ENCODE measurements at places on chromosomes 1 and 21. TPM values are rescaled to one million over a fixed set of nuclear protein-coding genes. Genes with fewer than 3 reads are reported as not detected.
A peak's percentile ranks its signal among the peaks of the same experiment; 100 is the strongest.

DNA sequence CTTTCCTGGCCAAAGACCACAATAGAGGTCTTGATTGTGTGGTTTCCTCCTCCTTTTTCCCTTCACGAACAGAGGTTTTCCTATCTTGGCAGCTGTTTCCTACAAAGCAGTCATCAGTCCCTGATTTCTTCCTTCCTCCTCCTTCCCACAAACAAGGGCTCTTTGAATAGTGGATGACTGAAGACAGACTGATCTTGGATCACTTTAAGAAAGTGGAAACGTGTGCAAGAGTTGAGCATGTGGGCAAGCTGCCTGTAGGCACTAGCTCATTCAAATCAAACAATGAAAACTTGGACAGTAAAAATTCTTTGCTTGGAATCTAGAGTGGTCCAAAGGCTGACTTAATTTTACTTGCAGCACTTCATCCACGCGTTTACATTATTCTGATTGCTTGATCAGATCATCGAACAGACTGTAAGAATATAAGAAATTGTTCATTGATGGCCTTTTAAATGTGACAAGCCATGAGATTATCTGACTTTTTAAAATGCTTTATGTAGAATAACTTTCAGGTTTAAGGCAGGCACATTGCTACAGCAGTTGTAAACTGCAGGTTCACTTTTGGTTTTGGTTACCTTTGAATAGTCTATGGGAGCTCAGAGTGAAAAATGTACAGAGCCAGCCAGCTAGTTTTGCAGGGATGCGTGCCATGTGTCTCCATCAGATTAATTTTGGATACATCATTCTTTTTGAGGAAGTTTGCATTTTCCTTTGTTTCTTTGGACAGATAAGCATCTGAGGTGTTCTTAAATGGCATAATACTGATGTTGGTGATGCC is 34.4 kb downstream of the ADGRL2 start:
- peak; percentile 47 for DNase-seq

DNA sequence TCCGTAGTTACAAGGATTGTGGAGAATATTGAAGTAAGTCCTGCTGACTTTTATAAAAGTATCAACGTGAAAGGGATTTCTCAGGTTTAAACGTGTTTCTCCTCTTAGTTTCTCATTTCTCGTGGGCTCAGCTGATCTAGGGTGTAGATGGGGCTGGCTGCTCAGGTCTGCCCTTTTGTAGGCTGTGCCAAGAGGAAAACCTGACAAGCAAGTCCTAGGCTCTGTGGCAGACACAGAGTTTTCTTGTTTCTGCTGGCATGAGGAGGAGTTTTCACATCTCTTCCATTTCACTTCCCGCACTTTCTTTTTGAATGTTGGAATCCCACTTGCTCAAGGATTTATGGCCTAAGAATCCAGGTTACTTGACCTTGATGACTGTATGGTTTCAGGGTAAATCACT is 14.8 kb downstream of the VPS13D start:
- DNase-seq = no peak

GRCh38 chr1:169511316-169512005 is 25.7 kb upstream of the SLC19A2 start:
- DNase-seq = peak; percentile 46

GRCh38 chr21:46645840-46646239 is 10.4 kb downstream of the PRMT2 start:
- no peak for DNase-seq

- DNase-seq = no peak
Measured at GRCh38 chr1:159714529-159714928, at the start of gene CRP. Gene CRP, minus strand, starts transcription at chr1:159714589. Its CDS starts 104 bp downstream, at chr1:159714485.

GRCh38 chr1:110538921-110539320 is 19.9 kb upstream of the KCNA10 start:
- DNase-seq = no peak

DNA sequence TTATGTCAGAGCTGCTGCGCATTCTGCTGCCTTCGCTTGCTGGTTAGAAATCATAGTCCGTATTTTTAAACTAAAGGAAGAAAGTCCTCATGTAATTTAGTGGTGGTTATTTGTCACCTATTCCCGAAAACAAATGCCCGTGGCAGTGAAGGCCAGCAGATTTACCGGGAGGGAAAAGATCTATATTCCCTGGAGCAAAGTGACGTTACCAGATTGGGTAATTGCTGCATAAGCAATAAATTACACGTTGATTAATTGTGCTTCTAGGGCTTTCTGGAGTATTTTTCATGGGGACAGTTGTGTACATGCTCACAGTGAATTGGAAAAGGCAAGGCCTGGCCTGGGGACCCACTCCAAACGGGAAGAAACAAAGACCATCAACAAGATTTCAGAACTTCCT is 298.7 kb downstream of the NPHP4 start:
- DNase-seq = no peak

GRCh38 chr1:170494369-170494768 is 37.6 kb upstream of the GORAB start:
- DNase-seq = peak; percentile 67

DNA sequence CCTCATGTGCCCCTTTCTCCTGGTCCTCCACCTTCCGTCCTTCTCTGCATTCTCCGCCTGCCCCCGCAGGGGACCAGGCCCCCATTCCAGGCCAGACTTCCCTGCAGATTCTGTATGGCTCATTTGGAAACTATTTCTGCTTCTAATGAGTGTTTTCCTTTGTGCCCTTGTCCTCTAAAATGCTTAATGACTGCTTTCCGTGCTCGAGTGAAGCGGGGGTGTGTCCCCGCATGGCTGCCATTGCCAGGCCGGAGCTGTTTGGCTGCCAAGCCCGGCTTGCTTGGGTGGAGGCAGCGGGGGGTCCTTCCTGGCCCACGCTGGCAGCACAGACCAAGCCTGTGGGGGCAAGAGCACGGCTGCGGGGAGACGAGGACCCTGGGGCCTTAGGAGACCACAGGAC is 299.3 kb upstream of the VAMP3 start:
- peak; percentile 24 for DNase-seq

DNA sequence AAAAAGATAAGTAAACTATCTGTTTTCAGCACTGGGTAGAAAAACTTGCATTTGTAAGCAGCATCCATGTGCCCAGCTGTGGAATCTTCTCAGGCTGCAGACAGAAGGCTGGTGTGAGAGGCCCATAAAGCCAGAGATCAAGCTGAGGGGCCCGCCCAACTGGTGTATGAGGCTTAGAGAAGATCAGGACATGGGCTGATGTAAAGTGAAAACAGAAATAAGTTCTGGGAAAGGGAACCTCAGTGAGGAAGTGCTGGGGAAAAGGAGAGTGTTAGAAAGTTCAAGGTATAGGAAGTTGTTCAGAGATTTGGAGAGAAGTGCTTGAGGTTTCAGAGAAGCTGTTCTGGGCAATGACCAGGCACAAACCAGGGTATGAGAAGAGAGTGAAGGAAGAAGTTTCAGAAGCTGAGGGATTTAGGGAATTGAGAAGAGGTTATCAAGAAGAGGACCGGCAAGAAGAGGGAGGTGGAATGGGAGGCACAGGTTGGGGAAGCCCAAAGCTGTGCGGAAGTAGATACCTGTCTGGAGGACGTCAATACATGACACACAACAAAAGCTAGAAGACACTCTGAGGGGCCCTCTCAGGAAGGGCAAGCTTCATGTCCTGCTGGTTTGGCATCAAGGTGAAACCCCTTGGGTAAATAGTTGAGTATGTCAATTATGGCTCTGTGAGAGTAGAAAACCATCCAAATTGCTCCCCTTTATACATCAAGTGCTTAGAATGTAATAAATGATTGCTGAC is 2.7 kb upstream of the CD5L start:
- DNase-seq = no peak

DNA sequence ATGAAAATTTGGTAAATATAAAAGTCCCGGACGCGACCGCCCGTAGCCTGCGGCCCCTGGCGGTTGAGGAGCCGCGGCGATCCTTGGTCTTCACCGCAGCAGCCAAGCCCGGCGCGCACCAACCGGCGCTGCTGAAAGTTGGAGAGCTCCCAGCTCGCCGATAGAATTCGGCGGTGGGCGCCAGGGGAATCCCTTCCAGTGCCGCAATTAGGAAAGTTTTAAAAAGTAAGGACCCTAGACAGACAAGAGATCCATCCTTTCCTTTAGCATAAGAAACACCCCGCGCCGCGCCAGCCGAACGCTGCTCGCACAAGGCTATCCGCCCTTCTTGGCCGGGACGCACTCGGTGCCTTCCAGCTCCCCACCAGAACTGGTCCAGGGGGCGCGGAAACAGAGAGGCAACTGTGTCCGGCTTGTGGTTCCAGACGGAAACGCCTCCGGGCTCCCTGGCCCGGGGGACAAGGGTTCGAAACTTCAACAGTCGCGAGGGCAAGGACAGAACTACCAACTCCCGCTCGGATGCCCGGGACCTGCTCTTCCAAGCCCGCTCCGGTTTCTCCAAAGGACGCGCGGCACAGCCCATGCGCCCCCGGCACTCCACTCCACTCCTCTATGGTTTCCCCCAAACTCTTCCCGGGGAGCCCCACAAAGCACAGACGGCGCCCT is 1.7 kb downstream of the FAM78B start:
- DNase-seq = no peak

- no peak for DNase-seq
Measured at GRCh38 chr1:1899967-1900327, 9.1 kb upstream of the GNB1 start.

DNA sequence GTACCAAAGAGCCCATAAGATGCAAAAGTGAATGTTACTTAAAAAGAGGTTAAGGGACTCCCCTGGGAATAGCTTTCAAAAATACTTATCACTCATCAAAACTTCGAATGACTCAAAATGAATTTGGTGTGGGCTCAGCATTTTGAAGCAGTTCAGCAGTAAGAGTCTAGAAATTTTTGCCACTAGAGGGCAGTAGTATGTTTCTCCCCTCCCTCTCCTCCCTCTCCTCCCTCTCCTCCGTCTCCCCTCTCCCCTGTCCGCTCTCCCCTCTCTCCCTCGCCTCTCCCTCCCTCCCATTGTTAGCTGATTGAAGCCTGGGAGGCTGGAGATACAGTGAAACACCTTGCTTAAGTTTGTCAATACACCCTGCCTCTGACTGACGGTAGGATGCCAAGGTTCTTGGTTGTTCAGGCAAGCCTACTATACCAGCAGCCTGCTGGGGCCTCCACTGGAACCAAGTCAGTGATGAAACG is 70.8 kb upstream of the TENT5C start:
- DNase-seq = peak; percentile 23

DNA sequence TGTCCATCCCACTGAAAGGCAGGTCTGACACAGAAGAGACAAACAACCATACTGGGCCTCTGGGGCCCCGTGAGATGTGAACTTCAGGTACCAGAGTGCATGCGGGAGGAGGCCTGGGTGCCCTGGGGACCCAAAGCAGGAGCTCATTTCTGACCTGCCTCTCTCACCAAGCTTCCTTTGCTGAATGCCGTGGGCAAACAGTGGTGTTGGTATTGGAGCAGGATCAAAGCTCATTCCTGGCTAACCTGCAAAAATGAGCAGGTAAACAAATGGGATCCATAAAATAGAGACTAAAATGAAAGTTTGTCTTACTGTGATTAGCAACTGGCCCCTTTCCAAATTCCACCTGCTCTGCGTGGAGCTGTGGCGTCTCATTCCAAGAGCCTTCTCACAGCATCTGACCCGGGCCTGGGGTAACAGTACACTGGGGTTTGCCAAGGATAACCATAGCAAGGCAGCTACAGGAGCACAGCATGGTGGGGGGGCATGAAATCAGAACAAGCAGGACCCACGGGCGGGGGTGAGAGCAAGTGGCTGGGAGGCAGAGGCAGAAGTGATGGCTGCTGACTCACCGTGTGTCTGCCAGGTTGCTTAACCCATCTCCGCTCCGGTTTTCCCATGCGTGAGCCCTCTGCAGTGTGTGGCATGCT is 103.6 kb downstream of the KIF26B start:
- DNase-seq = no peak

CAMTA1 gene
- 98.2 TPM for total RNA-seq

OR2T35 gene
- total RNA-seq = not detected

S100A9 gene
- total RNA-seq = 0.74 TPM

CR1L gene
- not detected for total RNA-seq

TRIM46 gene
- 1.1 TPM for total RNA-seq

C1orf141 gene
- not detected for total RNA-seq

DLGAP3 gene
- total RNA-seq = 0.04 TPM

CDC42BPA gene
- total RNA-seq = 7.5 TPM

FAM72D gene
- total RNA-seq = 3.8 TPM

FYB2 gene
- total RNA-seq = not detected
